ENCODE measurements at places on chromosomes 2 and 18.

DNA sequence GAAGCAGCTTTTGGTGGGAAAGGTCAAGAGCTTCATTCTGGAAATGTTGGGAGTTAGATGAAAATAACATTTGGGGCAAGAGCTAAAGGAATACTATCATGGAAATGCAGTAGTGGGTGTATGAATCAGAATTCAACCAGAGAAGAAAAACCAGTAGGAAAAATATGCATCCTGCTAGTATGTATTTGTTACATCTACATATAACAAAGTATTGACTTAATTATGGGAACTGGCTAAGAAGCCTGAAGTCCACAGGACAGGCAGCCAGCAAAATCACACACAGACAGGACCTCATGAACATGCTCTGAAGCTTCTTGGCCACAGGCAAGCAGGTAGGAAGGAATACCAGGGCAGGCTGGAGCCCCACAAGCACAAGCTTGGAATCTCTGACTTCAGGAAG lies 185.8 kb downstream of the FBXO15 start:
- no peak for DNase-seq

GRCh38 chr18:45384962-45385315 lies 230.3 kb upstream of the SLC14A2 start:
- DNase-seq = no peak

DNA sequence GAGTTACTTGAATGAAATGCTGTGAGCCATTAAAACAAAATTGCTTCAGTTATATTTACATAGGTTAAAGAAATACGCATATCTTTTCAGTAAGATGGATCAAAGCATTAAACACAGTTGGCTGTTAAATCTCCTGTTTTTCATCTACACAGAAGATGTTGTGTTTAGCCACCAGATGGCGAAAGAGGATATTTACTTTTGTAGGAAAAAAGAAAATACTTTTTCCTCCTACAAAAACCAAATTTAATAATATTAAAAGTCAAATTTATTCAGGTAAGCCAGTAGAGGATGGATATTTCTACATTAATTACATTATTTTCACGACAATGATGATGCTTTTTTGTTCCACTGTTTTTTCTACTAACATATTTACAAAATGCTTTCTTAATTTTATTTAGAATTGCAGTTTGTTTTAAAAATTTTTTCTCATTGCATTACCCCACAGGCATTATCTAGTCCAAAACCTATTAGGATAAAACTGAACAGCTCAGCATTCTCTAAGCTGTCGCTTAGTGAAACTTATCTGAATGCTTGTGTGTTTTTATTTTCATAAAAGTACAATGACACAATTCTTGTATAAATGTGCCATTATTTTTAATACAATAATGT lies 173.7 kb downstream of the ASXL3 start:
- no peak for DNase-seq

- no peak for DNase-seq
Measured at GRCh38 chr2:20549691-20550348, 101.1 kb downstream of the HS1BP3 start.

GRCh38 chr2:45964223-45964841 lies 312.9 kb downstream of the PRKCE start:
- DNase-seq = no peak

GRCh38 chr2:99880148-99880963 lies 262.0 kb downstream of the AFF3 start:
- DNase-seq = no peak

GRCh38 chr18:12014086-12014485 lies 32.8 kb downstream of the IMPA2 start:
- DNase-seq = no peak

DNA sequence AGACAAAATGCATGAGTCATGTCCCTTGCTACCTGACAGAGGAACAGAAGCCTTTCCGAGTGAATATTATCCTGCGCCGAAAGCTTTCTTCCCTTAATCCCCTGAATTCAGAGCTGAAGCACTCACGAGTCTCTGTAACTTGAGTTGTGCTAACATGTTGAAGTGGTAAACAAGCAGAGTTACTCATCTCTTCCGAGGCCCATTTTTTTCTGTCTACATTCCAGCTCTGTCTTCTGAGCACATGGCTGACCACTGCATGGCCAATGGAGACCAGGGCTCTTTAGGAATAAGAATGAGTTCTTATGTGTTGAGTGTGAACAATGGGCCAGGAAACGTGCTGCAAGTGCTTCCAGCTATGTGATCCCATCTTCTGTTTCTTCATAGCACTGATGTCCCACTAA lies 73.1 kb upstream of the PID1 start:
- DNase-seq = no peak

DNA sequence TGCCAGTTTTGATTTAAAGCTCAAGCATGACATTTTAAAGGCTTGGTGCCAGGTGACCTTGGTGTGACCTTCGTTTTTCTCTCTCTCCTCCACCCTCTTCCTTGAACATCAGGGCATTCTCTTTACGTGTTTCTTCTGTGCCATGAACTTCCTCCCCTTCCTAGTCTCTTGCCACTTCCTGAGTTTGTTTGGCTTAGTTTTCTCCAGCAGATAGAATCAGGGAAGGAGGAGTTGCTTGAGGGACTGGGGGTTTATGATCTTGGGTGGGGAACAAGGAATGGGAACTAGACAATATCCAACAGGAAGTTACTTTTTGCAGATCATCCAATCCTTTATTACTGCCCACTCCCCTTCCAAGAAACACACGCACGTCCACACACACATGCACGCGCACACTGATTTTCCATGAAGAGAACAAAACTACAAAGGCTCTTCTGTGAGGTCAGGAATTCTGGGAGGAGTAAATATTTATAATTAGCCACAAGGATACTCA lies 210.6 kb upstream of the EPAS1 start:
- DNase-seq = no peak

DNA sequence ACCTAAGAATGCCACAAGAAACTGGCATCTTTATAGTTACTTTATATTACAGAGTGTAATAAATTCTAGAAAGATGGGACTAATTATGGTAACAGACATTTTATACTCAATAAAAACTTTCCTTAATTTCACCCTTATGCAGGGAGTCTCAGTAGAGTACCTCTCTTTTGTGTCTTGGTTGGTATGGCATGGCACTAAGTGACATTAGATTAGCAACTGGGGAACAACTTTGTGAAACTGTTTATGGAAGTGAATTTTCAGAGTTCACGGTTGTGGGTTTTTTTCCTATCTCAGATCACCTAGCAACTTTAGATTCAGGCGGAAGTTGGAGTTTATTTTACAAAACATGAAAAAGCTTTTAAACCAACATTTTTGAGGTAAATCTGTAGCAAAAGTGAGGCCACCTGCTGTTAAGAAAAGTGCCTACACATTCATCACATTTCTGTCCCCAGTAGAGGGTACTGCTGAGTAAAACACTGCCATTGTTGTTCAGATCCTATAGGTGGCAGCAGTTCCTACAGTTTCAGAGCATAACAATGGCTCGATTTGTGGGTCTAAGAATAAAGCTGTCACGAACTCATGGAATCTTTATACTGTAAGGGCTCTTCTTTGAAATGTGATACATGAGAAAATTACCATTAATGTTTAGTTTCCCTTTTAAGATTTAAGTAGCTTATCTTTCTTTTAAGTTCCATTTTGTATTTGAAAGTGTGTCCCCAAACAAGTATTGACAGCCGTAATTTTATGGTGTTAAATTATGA lies 117.6 kb downstream of the CAMKMT start:
- DNase-seq = peak; percentile 64

DNA sequence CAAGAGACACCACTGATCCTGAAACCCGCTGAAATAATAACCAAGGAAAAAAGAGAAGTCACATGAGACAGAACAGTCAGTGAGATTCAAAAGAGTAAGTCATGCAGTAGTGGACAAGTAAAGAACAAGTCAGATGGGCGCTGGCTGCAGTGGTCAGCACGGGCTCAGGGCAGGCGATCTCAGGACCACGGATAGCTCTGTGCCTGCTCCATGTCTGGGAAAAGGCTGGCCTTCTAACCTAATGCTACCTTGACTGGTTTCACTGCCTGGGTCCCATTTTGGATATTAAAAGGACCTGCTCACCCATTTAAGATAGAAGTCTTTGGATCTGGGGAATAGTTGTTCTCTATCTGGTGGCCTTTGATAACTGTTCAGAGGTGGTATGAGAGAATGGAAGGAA lies 61.7 kb upstream of the LCLAT1 start:
- DNase-seq = no peak

DNA sequence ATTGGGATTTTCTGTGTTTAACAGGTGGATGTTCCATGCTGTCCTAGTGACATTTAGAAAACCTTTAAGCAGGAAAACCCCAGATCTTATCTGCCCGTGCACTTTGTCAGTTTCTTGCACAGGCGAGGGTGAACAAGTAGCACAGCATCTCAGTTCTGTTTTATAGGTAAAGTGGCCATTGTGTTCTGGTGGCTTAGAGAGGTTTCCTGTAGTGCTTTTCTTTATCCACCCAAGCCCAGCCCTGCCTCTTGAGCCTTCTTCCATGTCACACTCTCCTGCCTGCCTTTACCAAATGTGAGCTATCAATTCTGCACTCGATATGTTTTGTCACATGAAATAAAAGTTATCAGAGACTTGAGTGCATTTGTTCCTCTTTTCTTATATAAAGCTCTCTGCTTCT lies 135.3 kb upstream of the NOSTRIN start:
- no peak for DNase-seq

DNA sequence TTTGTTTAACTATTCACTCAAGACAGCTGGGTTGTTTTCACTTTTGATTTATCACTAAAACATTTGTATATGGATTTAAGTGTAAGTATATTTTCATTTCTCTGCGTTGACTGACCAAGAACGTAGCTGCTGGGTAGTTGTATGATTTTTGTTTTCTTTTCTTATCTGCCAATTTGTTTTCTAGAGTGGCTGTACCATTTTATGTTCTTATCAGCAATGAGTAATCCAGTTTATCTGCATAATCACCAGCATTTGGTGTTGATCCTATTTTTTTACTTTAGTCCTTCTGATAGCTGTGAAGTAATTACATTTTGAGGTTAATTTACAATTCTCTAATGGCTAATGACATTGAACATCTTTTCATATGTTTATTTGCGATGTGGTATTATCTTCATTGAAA lies 1178.4 kb upstream of the TMEFF2 start:
- no peak for DNase-seq

DNA sequence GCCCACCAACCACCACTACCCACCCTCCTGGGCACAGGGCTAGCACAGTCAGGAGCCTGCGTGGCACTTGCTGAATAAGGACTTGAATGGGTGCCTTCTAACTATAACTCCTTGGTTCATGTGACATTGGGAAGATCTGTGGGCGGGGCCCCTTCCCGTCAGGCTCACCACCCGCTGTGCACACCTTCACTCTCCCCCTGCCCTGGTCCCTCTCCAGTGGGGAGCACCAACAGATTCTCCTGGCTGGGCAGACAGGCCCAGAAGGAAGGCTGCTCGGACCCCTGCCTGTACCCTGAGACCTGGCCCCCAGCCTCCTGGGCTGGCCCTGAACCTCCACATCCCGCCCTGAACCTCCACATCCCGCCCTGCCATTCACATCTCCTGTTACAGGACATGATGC lies 33.4 kb upstream of the POMC start:
- no peak for DNase-seq

- no peak for DNase-seq
Measured at GRCh38 chr2:12170121-12170520, 423.7 kb downstream of the LPIN1 start.

- DNase-seq = no peak
Measured at GRCh38 chr2:231199219-231199618, 788 bp downstream of the ARMC9 start.

DNA sequence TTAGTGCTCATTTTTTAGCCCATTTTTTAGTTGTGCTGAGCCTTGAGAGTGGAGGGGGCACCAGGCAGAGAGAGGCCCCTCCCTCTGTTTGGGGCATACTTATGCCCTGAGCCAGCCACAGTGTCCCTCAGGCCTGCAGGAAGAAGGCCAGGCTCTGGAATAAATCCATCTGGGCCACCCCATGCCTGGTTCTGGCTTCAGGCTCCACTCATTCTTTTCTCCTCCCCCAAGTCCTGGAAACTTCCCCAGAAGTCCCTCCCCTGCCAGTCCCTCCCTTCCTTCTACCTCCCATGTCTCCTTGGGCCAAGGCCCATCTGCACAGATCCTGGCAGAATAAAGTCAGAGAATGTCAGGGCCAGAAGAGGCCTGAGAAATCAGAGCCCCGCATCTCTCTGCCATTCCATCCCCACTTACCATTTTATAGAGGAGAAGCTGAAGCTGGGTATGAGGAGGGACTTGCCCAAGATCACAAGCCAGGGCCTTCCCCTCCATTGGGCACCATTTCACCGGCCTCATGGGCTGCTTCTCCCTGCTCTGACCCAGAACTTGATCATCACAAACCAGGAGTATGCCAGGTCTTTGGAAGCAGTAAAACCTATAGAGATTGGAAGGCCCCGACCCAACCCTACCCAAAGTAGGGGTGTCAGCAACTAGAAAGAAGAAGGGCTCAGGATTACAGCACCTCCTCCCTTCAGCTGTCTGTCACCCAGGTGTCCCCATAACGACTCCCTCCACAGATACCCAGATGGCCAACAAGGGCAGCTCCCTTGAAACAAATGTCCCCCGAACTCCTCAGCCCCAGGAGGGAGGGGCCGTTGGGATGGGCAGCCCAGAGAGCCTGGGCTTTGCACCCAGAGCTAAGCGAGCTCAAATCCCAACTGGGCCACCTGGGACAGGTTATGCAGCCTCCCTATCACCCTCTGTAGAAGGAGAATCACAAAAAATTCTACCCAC lies 108.4 kb downstream of the POLR1A start:
- DNase-seq = no peak

- no peak for DNase-seq
Measured at GRCh38 chr2:195961873-195962272, 106.8 kb downstream of the DNAH7 start.

GRCh38 chr18:805008-805754 lies 6.9 kb downstream of the YES1 start:
- no peak for DNase-seq

DNA sequence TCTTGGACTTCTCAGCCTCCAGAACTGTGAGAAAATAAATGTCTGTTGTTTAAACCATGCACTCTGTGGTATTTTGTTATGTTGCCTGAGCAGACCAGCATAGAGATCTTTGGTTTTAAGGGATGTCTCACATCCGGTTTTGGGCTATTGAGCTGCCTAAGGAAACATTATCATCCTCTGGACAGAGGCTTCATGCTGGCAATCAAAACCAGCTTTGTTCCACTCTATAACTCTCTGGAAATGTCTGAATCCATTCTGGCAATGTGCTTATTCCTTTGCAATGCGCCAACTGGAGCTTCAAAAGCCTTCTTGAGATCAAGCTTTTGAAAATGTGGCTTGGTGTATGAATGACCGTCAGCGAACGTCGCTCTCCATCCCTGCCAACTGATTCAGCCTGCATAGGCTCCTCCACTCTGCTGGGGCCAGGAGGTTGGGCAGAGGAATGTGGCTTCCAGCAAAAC lies 183.6 kb upstream of the MGAT5 start:
- DNase-seq = no peak

DNA sequence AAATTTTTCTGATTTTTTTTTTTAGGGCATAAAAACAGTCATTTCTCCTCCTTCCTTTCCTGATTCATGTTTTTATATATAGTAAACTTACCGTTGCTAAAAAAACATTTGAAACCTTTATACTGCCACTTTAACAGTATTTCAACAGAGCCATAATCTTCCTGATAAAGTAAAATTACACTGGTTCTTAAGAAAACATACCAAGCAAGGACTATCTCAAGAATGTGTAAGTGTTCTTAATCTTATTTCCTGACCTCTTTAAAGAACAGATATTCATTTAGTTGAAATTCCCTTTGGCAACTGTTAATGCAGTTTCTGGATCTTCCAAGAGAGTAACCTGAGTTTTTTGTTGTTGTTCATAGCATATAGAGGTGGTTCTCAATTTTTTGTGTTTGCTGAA lies 26.6 kb upstream of the COLEC12 start:
- DNase-seq = no peak
